ENCODE measurements at places on chromosomes 7 and 10.

DNA sequence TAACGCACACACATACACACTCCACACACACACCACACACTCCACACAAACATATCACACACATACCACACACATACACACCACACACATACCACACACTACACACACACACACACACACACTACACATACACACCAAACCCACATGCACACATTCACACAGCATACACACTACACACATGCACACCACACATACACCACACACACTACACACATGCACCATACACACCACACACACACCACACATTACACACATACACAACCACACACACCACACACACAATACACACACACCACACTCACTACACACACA lies 66.3 kb downstream of the MKI67 start:
- no peak for DNase-seq

DNA sequence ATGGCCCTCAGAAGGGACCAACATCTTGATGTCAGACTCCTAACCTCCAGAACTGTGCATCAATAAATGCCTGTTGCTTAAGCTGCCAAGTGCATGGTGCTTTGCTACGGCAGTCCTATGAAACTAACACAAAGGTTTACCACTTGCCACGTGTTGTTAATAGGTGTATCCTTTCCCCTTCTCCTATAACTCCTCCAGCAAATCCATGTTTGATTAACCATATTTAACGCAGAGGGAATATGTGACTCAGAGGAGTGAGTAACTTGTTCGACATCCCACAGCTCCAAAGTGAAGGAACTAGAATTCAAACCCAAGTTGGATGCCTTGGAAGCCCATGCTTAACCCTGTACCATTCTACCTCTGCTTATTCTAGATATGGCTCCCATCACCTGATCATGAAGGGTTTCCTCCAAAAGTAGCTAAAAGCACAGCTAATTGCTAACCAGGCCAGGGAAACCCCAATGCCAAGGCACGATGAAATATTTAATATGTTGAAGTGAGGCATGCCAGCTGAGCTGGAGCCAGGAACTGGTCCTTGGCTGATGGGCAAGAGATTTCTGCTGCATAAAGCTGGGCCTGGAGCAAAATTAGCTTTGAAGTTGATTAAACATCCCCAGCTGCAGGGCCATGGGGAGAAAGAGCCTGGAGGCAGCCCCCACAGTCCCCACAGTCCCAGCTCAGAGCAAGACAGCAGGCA lies 131.9 kb downstream of the C10orf90 start:
- DNase-seq, result no peak

DNA sequence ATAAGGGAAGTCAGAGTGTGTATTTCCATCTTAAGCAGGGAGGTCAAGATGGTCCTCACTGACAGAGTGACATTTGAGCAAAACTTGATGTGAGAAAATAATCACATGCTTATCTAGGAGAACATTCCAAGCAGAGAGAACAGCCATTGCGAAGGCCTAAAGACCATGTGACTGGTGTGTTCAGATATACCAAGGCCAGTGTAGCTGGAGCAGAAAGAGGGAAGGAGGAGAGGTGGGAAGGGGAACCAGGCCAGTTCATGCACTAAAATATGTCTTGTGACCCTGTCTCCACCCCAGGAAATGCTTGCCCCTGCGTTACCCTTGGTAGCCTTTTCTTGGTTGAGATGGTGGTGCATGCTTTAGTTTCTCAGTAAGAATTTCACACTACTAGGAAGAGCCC lies 77.4 kb downstream of the CACNB2 start:
- DNase-seq, result no peak

DNA sequence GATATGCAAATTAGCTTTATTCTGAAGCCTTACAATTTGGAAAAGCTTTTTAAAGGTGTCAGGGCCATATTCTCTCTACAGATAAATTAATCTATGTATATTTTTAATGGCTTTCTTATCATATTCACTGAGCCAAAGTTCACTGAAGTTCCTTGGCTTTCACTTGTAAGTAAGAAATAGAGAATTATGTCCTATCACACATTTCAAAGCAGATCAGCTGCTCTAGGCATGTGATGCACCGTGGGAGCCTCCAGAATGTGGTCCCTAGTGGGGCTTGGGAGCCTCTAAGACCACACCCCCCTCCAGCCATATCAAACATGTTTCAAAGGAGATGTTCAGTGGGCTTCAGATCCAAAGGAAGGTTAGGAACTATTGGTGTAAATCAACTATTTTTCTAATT lies 51.5 kb downstream of the LAMB4 start:
- no peak for DNase-seq

DNA sequence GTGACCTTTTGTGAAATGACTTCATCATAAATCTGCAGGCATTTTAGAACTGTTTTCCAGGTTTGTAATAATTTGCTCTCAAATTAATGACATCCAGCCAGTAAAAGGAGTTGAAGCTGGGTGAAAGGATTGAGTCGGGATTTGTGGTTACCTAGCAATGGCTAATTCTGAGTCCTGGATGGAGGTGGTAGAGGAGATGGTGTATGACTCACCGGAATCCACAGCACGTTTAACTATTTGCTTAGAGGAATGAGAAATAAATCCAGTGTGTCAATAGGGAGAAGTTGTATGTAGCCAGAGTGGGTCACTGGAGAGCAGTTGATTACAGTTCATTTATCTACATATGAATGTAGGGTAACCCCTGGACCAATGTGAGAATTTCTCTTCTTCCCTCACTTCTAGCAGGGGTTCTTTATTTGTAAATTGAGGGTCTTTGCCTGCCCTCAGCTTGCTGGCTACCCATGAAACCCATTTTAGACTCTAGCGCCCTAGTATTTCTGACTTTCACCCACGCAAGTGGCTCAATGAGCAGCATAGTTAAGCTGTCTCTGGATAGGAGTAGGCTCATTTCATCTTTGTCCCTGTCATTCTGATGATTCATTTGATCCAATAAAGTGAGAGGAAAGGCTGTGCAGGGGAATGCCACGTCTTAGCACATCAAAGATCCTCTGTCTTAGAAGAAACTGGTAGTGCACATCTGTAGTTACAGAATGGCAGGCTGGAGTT lies 547.8 kb downstream of the SORCS3 start:
- DNase-seq, result no peak

- DNase-seq, result no peak
These were observed 43.4 kb downstream of the GLRX3 start for GRCh38 chr10:130179640-130180039.

DNA sequence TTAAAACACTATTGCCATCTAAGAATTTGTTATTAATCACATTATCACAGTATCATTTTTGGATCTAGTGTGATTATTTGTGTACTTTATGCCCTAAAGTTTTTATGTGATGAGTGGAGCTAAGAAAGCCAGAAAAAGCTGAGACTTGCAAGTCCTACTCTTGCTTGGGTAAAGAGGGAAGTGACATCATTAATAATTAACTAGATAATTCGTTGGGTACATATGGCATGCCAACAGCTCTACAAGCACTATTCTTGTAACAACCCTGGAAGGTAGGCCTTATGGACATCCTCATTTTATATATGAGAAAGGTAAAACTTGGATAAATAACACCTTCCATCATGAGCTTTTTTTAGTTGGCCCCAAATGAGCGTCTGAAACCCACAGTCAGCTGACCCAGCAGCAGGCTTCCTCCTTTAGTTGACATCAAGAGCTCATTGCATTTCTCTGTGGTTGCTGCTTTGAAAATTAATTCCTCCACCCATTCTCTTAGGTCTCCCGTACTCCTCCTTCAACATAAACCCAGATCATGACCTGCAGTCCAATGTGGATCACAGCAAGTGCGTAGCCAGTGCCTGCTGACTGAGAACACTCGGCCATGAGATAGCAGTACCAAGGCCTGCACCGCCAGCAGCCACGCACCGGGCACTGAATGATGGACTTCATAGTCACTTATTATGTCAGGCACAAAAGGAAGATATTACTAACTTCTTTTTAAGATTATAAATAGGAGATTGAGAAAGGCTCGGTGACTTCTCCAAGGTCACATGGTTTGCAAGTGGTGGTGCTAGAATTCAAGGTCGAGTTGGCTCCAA lies 292.0 kb upstream of the AOAH start:
- no peak for DNase-seq

DNA sequence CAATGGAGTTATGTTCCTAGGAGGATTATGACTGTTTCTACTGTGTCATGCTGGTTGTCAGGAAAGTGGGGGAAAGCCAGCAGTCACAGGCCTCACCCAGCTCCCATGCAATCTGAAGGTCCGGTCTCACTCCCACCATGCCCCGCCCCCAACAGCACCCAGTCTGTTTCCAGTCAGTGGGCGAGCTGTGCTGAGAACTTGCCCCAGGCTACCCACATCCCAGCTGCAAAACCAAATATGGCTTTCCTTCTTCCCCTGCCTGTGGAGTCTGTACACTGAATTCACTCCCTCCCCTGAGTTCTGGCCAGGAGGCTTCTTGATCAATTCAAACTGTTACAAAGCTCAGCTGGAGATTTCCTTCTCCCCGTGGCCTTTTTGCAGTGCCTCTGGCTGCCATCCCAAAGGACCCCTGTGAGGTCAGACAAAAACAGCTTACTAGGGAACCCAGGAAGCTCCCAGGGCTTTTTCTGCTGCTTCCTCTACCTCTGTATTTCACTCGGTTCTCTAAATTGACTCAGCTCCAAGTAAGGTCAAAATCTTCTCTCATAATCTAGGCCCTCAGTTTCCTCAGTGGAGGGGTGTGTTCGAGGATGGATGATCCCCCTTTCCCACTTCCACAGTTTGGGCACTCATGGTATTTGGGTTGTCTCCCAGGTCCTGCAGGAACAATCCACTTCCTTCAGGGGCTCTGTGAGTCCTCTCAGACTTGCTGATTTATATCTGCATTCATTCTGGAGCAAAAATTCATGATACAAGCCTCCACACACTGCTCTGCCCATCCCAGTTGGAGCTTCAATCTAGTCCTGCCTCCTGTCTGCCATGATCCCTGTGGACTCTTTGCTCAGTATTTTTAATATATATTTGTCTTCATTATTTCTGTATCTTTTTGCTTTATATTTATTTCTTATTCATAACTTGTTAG lies 205.5 kb downstream of the SEMA3D start:
- no peak for DNase-seq

GRCh38 chr10:2611603-2612002 lies 455.7 kb upstream of the PFKP start:
- no peak for DNase-seq

GRCh38 chr7:28304290-28304689 lies 108.0 kb upstream of the CREB5 start:
- DNase-seq, result no peak

- DNase-seq, result no peak
These were observed 51.0 kb downstream of the COL1A2 start for GRCh38 chr7:94445696-94446194.

- no peak for DNase-seq
These were observed 61.5 kb downstream of the LANCL2 start for GRCh38 chr7:55426676-55427075.

GRCh38 chr10:52918714-52919305 lies 146.2 kb upstream of the MBL2 start:
- no peak for DNase-seq

- DNase-seq, result no peak
These were observed 67.3 kb upstream of the UCN3 start for GRCh38 chr10:5297466-5297865.

- no peak for DNase-seq
These were observed 124.2 kb upstream of the ABCB5 start for GRCh38 chr7:20491284-20491683.

- no peak for DNase-seq
These were observed 655.9 kb upstream of the IGFBP3 start for GRCh38 chr7:46576950-46577349.

DNA sequence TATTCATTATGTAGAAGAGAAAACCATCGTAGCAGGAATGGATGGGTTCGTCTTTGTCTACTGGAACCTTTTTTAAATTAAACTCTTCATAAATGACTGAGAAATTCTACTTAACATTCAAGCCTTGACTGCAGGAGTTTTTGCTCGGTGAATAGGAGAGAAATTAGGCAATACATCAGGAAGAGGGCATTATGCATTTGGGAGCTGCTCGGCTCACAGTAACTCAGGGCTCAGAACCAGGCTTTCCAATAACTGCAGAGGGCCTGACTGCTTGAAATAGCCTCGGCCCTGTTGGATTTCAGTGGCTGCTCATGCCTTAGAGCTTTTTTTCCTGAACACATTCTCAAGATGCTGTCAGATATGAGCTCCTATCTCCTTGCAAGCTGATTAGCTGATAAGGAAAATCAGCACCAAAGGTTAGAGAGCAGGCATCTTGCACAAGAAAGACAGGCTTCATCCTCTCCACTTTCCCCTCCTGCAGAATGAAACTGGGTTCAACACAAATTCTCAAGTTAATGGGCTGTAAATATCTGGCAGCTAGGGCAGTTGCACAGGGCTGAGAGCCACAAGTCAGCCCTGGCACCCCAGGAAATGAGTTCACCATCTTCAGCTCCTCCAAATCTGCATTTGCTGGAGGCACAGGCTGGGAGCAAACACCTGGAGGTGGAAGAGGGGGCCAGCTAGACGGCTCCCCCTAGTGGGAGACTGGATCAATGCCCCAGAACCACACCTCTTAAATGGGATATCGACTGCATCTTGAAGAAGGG lies 24.3 kb downstream of the TECTB start:
- DNase-seq, result no peak

DNA sequence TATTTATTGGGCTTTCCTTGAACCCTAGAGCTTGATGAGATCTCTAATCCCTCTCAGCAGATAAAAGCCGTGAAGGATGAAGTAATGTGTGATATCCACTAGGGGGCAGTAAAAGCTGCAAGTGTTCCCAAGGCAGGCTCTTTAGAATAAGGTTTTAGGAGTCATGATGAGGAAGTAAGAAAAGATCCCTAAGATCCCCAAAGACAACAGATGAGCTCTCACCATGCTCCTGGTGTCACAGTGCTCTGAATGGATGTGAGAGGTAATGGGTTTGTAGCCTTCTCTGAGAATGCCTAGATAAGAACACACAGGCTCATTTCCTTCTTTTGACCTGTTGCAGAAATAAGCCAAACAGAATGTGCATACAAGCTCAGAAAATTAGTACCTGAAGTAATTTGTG lies 70.4 kb upstream of the ITPRID1 start:
- no peak for DNase-seq

- no peak for DNase-seq
These were observed 4.3 kb upstream of the INSYN2A start for GRCh38 chr10:127200646-127201045.

- no peak for DNase-seq
These were observed 60.2 kb downstream of the CALML3 start for GRCh38 chr10:5584895-5585516.

DNA sequence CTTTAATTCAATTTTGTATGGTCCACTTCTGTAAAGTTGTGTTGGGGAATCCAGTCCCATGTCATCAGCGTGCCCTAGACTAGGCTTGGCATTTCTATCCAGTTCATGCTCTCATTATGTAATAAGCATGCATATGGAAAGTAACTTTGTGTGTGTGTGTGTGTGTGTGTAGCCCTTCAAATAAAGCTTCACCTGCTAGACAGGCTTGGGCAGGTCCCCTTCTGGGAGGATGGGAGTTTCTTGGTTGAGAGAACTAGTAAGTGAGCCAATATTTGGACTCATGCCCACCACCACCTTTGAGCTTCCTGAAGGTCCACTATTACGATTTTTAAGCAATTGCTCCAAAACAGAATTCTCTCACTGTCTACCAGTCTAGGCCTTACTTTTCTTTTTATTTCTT lies 6.9 kb downstream of the BZW2 start:
- no peak for DNase-seq

Measured in activated gamma-delta T cell treated with Interleukin-2 at 50 U/mL for 16 hours (primary cell).